ENCODE measurements at places on chromosomes 6 and 20.

DNA sequence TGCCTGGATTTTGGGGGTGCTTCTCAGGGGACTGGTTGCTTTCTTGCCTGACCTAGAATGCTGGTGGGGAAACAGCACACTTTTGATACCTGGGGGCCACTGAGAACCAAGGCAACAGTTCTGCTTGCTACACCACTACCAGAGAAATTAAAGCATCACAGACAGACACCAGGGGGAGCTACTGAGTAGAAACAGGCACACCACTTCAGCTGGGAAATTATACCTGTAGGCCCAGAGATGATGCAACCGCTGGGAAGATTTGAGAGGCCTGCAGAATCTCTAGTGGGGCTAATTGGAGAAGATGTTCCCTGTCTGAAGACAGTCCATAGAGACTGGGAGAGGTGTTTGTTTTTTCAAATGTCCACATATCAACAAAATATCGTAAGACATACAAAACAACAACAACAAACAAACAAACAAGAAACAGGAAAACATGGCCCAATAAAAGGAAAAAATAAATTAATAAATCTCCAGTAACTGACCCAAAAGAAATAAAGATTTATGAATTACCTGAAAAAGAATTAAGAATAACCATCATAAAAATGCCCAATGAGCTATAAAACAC lies 129.4 kb upstream of the RIN2 start:
- DNase-seq: no peak

GRCh38 chr6:44622956-44623355 lies 235.4 kb downstream of the CDC5L start:
- no peak for DNase-seq

DNA sequence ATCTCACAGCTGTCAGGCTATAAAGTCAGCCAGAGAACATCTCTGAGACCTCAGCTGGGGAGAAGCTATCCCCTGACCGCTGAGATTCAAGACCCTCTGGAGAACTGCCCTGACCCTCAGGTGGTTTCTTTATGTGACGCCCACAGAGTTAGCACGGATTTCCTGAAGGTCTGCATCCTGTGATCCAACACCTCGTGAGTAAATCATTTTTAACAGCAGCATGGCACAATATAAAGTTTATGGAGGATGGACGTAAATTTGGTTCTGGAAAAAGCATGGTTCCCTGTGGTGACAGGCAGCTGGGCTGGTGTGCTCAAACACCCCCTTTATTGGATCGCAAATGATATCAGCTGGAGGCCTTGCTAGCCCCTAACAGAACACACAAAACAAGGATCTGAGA lies 25.3 kb upstream of the TRAF3IP2 start:
- no peak for DNase-seq

GRCh38 chr6:12577124-12577850 lies 139.3 kb upstream of the PHACTR1 start:
- no peak for DNase-seq

DNA sequence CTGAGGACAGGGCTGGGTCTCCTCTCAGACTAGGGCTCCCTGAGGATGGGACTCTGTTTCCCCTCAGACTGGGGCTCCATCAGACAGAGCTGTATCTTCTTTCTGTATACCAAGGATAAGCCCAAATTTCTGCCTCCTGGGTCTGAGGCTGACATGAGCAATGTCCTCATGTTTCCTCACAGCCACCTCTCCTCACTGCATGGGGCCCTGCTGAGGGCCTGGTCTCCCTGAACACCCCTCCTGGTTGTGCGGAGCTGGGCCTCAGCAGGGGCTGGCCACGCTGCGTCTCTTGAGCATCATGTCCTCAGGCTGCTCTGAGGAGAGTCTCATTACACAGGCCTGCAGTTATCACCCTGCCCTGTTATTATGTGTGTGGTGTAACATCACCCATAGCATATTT lies 144.6 kb downstream of the LRFN2 start:
- no peak for DNase-seq

DNA sequence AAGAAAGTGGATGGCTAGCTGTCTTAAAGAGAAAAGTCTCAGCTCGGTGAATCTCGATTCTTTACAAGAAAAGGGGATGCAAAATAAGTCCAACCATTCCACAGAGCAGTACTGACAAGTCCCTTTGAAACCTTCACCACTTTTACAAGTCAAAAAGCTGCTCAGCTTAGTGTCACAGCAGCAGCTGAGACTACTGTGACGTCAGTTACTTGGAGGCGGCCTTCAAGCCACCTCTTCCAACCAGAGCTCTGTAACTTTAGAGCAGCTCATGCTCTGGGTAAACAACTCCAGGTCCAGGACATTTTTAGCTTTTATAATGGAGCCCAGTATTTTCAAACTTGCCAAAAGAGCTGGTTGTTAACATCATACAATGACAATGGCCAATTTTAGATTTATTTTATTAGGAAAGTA lies at the start of gene KIAA0408:
Gene KIAA0408, minus strand, starts transcription at position 159 of the 411 bp plus-strand sequence. CDS start 5,408 bp downstream, outside the sequence.
- DNase-seq: no peak

DNA sequence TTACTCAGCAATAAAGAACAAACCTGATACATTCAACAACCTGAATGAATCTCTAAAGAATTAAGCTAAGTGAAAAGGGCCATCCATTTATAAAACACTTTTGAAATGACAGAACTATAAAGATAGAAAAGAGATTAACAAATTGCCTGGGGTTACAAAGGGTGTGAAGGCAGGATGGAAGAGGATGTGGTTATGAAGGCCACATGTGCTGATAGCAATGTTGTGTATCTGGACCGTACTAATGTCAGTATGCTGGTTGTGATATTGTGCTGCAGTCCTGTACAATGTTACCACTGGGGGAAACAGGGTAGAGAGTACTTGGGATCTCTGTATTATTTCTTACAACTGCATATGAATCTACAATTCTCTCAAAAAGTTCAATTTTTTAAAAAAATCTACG lies 36.4 kb downstream of the ELOVL5 start:
- DNase-seq: no peak

DNA sequence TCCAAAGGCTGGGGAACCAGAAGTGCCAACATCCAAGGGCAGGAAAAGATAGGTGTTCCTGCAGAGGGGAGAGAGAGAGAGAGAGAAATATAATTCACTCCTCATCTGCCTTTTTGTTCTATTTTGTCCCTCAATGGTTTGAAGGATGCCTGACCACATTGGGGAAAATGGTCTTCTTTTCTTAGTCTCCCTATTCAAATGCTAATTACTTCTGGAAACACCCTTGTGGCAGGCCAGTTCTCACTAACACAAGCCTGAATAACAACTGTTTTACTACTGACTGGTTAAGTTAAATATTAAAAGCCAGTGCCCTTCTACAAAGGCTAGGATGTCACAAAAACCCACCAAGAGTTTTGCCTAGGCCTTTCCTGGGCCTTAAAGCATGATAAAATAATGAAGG lies 425.4 kb upstream of the HTR1E start:
- DNase-seq: no peak

GRCh38 chr6:102766963-102767362 lies 1373.5 kb downstream of the GRIK2 start:
- no peak for DNase-seq

DNA sequence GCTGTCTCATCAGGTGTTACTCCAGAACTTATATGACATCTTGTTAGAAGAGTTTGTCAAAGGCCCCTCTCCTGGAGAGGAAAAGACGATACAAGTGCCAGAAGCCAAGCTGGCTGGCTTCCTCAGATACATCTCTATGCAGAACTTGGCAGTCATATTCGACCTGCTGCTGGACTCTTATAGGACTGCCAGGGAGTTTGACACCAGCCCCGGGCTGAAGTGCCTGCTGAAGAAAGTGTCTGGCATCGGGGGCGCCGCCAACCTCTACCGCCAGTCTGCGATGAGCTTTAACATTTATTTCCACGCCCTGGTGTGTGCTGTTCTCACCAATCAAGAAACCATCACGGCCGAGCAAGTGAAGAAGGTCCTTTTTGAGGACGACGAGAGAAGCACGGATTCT lies 43.7 kb upstream of the SMIM28 start:
- no peak for DNase-seq

- no peak for DNase-seq
Observed at GRCh38 chr6:15264902-15265761, 19.3 kb downstream of the JARID2 start.

GRCh38 chr6:89198235-89198634 lies 18.9 kb downstream of the GABRR1 start:
- no peak for DNase-seq

DNA sequence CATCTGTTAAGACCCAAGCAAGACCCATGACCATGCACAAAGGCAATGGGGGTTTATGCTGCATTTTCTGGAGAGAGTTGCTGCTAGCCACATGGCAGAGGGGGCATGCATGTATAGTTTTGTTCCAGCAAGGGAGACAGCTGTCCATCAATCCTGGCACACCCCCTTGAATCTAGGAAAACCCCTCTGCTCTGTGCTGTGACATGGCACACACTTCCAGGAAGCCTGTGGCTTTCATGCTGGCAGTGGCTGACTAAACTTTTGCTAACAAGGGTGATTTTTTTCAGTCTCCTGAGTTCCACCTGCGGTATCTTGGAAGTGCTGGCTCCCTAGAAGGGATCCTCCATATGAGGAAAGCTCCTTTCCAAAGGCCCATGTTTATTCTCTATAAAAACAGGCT lies 9.1 kb upstream of the CST4 start:
- no peak for DNase-seq

DNA sequence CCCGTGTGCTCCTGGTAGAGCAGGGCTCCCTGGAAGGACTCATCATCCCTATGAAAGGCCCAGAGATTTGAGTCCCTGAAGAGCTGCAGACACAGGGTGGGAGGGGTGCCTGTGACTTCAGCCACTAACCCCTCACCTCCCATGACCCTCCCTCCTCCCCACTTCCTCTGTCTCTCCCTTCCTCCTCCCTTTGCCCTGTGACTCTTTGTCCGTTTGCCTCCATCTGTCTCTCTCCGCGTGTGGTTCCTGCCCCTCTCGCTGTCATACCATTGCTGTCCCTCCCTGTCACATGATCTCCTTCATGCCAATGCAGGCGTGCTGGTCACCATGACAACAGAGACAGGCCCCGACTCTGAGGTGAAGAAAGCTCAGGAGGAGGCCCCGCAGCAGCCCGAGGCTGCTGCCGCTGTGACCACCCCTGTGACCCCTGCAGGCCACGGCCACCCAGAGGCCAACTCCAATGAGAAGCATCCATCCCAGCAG lies 19.0 kb downstream of the EPB41L1 start:
- no peak for DNase-seq

DNA sequence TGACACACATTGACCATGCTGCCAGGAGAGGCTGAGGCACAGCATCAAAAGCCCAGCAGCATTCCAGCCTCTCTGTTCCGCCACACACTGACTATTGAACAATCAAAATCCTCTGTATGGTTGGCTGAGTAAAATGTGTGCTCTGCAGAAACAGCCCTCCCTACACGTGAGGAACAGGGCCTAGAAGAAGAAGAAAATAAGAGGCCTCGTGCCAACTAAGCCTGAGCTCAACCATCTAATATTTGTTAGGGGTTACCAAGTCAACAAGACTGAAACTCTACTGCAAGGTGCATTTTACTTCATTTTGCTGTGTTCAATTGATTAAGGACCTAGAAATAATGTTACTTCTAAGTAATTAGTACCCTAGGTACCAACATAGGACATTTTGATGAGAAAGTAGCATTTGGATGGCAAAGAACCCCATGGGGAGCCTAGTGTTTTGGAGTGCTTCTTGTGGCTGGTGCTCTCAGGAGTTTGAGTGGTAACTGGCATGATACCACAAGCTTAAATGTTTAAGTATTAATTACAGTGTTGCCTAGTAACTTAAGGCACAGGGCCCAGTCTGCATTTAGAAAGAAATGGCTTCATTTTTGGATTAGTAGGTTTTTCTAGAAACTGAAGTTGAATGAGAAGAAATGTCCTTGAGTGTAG lies 146.6 kb upstream of the PLN start:
- DNase-seq: no peak

- no peak for DNase-seq
Observed at GRCh38 chr6:157753291-157753690, 69.8 kb upstream of the SNX9 start.

GRCh38 chr6:9143140-9143539 lies 707.8 kb upstream of the SLC35B3 start:
- no peak for DNase-seq

DNA sequence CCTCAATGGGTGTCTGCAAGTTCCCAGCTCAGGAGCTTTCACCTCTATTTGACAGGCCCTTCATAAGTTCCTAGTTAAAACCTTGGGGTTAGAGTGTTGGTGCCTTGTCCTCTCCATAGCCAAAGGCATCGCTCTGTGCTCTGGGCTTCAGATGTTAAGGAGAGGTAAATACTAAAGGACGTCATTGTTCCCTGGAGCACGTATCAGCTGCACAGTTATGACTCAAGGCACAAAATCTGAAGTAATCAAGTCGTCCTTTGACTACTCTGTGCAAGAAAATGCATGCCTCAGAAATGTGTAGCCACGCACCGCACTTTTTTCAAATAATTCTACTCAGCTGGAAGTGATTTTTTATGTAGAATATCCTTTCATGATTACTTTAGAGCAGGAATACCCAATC lies 240.8 kb upstream of the QKI start:
- no peak for DNase-seq

GRCh38 chr6:73648166-73648565 lies 5.6 kb downstream of the SLC17A5 start:
- no peak for DNase-seq

GRCh38 chr6:26300828-26301227 lies 64.2 kb upstream of the BTN3A2 start:
- DNase-seq: no peak

DNA sequence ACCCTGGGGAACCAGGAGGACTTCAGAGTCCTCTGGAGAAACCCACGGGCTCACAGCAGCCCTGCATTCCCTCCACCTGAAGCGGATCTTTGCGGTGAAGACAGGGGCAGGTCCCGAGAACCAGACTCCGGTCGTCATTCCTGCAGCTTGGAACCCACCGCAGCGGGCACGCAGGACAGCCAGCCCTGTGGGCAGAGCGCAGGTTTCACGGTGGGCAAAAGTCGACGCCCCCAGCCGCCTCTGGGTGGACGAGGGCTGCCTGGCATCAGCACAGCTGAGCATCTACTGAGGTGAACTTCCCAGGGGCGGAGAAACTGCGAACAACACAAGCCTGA lies 118.3 kb downstream of the PSMB1 start:
- DNase-seq: no peak

DNA sequence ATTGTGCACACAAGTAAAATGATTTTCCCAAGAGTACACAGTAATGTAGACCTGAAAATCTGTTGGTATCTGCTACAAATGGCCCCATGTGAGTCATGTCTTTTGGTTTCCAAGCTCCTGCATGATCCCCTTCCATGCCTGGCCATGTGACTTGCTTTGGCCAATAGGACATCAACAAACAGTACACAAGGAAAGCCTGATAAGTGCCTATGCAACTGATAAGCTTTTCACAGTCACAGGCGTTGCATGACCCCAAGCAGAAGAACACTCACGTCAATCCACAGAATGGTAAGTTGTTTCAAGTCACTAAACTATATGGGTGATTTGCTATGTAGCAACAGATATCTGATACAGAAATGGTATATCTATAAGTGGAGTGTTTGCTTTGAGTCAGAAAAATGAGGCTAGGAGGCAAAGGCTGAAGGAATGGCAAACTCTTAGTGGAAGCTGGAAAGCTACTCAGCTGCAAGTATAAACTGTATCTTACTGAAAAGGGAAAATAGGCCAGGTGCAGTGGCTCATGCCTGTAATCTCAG lies 160.1 kb upstream of the BEND3 start:
- no peak for DNase-seq

Data from stimulated activated CD8-positive, alpha-beta memory T cell treated with anti-CD3 and anti-CD28 coated beads, Interleukin-2, amount 100 ng/mL, for 1 hour (primary cell).